ENCODE measurements at places on chromosomes 11 and 22.

DNA sequence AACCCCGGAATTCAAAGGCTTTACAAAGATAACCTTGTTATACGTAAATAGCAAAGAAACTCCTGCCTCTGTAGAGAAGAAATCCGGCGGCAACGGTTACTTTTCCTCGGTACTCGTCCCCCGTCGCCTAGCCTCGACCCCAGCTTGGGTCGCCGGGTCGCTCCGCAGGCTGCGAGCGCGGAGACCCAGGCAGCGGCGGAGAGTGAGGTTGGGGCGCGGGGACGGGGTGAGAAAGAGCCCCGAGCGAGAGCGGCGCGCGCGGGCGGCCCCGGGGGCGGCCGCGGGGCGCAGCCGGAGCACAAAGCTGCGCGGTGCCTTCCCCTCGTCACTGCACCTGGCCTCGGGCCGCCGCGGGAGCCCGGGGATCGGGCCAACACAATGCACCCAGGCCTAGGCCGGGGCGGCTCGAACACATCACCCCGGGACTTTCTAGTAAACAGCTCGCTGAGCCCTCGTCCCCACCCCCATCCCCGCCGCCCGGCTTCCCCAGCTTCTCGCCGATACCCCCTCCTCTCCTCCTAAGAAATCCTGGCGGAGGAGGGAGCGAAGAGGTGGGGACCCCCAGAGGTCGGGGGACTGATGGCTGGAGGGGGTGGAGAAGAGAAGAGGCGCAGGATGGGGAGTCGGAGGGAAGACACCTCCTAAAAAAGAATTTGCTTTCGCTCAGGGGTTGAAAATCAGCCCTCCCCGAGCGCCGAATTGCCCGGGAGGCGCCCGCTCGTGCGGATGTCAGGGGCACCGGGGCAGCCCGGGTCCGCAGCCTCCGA lies 845 bp downstream of the MPPED2 start:
- DNase-seq = no peak

GRCh38 chr11:65241692-65242091 lies 20.1 kb upstream of the POLA2 start:
- DNase-seq = no peak

GRCh38 chr11:12968101-12968500 lies 41.0 kb upstream of the RASSF10 start:
- DNase-seq = no peak

GRCh38 chr22:48491451-48491941 lies 1336.2 kb downstream of the BRD1 start:
- no peak for DNase-seq

DNA sequence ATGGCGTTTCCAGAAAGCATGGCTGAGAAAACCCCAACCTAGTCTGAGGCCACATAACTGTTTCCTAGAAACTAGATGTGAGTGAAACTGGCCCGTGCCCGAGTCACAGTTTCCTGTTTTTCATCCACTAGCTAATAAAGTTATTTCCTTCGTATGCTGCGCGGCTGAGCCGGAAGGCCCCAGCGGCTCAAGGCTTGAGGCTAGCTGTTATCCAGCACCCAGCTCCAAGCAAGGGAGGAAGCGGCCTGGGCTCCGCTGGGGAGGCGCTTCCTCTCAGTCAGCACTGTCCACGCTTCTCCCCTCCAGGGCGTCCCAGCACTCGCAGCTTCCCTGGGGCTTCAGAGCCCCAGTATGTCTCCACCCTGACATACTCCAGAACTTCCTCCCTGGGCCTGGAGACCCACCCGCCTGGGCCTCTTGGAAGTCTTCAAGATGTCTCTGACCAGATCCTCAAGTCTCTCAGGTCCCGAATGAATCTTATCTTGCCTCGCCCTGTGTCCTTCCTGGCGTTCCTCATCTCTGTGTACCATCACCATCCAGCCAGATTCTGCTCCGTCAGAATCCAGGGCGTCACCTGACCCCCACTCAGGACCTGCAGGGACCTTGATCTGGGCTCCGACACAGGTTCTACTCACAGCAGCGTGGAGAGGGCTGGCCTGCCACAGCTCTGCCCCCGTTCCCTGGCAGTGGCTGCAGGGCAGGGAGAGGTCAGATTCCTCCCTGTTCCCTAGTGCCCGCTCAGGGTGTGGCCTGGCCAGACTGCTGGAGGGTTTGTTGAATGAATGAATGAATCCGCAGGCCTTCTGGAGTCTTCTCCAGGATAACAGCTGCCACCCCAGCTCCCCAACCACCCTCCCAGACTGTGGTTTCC lies 81.9 kb downstream of the LRRC32 start:
- DNase-seq = no peak

DNA sequence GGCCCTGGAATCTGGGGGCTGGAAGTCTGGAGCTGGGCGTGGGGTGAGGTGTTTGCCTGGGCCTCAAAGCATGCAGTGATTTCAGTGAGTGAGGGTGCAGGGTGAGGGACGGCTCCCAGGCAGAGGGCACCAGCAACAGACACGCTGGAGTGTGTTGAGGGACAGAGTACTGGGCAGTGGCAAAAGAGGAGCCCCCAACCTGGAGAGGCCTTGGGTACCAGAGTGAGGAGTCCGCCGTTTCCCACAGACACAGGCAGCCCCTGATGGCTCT lies 12.0 kb upstream of the TBC1D22A start:
- DNase-seq = no peak

Measured in astrocyte of the spinal cord (primary cell).